ENCODE measurements at places on chromosomes 4 and X.

DNA sequence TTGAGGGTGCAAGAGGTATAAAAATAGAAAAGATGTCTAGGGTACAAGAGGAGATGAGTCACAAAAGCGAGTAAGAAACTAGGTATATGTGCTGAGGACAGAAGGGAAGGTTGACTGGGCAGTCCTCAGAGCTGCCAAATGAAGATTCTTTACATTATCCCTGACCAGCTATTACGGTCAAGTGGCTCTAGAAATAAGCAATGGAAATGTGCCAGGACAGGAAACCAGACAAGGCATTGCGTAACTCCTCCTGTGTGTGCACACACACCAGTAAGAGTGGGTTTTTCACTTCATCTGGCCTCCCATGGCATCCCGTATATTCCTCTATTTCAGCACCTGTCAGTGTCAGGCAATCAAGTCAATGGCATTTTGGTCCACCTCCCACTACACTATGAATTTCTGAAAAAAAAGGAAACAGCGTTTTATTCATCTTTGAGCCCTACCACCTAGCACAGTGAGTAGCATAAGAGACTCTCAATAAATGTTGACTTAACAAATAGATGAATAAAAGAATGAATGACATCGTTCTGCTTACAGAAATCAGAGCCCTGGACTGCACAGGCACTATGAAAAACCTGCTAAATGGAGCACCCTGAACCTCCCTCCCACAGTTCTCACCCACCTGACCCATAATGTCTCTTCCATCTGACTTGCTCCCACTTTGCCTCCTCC is 62.6 kb upstream of the KLF3 start:
- DNase-seq = peak; percentile 16

GRCh38 chrX:63702556-63702955 is 82.5 kb downstream of the ARHGEF9 start:
- DNase-seq = no peak

DNA sequence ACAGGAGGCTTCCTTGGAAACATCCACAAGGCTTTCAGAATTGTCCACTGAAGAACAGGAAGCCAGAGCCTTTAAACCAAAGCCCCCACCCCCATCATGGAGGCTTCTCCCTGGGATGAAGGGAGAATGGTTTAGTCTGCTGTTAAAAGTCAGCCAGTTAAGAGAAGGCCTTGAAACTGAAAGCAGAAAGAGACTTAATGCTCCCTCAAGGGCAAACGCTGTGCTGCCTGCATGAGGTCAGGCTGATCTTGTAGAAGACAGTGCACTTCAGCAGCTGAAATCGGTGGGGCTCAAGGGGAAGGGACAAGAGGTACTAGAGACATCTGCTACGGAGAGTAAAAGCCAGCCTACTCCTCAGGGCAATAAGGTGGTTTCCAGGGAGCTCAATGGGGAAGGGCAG is 69.0 kb downstream of the HPRT1 start:
- DNase-seq = no peak

DNA sequence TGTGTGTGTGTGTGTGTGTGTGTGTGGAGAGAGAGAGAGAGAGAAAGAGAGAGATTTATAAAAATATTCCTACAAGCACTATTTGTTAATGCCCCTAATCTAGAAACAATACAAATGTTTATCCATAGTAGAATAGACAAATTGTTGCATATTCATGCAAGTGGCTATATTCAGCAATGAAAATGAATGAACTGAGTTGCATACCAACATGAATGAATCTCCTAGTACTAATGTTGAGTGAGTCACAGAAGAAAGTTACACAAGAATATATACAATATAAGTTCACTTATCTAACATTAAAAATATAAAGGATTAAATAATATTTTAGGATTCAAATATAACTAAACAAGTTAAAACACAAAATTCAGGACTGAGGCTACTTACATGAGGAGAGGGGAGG is 456.8 kb upstream of the AMOT start:
- DNase-seq = no peak

DNA sequence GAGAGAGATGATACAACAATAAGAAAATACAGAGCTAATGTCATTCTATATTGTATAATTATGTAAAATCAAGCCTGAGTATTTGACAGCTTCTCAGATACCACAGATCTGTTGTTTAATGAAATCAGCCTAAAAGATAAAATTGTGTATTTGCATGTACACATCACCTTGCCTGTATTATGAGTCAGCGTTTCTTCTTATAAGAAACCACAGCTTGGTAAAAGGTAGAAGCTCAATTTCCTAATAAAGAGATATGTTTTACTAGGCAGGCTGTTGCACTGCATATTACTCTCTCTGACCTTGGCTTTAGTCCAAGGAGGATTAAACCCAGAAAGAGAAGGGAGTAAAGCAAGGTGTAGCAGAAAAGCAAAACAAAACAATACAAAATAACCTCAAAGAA is 121.3 kb downstream of the PPARGC1A start:
- no peak for DNase-seq

- DNase-seq = peak; percentile 28
These were observed 100.7 kb upstream of the GRPR start for GRCh38 chrX:16022580-16023200.

GRCh38 chr4:120886191-120886590 is 36.3 kb downstream of the PRDM5 start:
- no peak for DNase-seq

- peak; percentile 62 for DNase-seq
These were observed 47.7 kb downstream of the MANBA start for GRCh38 chr4:102713096-102713495.

DNA sequence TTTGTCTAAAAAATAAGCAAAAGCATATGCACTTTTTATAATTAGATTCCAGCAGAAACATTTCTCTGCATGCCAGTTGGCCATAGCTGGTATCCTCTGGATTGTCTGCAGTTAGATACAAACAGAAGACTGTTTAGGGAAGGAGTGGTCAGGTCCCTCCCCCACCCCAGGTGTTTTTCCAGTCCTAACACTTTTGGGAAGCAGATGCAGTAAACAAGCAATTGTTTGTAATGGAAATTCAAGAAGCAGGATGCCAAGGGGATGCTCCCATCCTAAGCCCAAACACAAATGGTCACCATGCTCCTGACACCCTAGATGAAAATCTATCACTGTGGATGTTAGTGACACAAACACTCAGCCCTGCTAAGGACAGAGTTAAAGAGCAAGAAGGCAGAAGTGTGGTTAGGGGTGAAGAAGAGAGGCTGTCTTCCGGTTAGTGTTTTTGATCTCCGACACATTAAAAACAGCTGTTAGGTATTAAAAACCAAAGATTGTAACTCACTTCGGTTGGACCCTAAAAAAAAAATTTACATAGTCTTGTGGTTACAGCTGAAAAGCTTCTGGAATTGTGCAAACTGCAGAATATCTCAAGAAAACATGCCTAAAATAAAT is 7.9 kb downstream of the LEF1 start:
- DNase-seq = no peak

DNA sequence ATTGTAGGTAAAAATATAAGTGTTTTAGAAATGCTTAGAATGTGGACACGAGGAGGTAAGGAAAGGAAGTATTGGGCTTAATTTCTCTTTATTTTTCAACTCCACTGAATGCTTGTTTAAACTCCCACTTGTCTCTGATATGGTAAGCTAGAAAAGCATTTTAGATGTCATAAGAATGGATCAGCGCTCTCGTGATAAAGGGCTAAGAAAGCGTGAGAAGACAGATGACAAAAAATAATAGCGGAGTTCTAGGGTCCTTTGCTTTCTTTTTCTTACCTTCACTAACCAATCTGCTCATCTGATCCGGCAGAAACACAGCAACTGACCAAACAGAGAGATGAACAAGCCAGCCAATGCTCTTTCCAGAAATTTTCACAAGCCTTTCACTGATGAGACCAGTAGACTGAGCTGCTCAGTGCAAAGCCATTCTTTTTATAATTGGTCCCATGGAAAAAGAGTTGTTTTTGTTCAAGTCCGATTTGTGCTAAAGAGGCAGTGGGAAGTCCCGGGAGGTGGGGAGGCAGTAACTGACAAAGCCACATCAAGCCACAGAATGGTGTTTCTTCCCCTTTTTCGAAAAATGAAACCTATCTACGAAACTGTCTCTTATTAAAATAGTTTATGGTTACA is at the start of gene TASL:
TSS of gene TASL (minus strand) at position 405 of the 630 bp plus-strand sequence. CDS start 17,411 bp downstream, outside the sequence.
- no peak for DNase-seq

DNA sequence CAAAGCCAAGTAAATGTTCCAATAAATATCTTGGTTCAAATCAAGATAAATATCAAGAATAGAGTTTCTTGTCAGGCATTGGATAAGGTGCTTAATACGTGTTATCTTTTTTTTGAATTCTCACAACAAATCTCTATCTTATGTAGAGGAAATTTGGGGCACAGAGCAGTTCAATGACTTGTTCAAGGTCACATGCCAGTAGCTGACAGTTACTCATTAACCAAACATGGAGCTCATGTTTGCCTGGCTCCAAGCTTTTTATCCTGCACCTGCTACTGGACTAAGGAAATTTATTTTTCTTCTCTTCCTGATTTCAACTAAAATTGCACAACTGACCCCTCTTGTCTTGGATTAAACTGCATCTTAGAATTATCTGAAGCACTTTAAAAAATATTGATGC is 76.3 kb downstream of the ATP10D start:
- no peak for DNase-seq
